MM.1S (cell line): ENCODE measurements at places on chromosomes 5 and 9.

DNA sequence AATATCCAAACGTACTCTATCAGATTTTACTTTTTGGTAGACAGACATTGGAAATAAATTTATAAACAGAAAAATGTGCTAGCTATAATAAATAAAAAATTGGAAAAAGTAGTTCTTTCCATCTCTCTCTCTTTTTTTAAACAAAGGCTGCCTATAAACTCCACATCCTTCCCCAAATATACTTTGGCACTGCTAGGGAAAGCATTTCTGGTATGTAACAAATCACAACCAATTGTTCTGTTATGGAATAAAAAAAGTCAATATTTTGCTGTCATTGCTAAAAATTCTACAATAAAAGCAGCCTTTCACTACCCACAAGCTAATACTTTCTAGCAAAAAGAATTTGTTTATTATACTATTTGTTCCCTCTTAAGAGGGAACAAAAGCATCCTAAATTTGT, 169.2 kb upstream of the TARS1 start:
- DNase-seq = no peak

DNA sequence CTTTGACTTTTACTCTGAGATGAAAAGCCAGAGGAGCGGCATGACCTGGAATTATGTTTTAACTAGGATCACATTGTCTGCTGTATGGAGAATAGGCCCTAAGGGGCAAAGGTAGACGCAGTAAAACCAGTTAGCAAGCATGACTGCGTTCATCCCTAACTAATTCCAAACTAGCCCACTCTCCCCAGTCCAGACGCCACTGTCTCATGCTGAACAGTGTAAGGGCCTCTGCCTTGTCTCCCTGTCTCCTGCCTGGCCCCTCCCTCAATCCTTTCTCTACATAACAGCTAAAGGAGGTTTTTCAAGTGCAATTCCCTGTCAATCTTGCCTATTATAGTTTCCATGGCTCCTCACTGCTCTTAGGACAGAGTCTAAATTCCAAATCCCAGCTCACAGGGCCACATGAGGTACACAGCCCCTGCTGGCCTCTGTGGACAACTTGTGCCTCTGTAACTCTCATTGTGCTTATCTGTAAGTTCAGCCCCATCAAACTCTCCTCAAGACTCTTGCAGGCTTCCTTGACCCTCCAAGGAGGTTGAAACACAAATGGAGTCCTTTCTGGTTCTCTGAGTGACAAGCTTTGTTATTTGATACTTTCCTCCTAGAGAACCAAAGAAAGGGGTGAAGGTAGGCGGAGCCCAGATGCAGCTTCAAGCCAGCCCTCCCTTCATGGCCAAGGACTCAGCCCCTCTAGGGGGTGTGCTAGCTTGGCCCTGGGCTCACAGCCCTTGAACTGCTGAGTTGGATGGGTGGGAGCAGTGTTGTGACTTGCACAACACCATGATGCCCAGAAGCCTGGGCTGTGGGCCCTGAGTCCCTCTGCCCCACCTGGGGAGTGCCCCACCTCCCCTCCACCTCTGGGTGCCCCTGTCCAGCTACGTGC, 16.0 kb upstream of the SLC22A4 start:
- DNase-seq = no peak

GRCh38 chr9:137720571-137721110, 101.8 kb downstream of the EHMT1 start:
- DNase-seq = no peak

GRCh38 chr5:139961435-139962157, 81.5 kb downstream of the NRG2 start:
- no peak for DNase-seq

DNA sequence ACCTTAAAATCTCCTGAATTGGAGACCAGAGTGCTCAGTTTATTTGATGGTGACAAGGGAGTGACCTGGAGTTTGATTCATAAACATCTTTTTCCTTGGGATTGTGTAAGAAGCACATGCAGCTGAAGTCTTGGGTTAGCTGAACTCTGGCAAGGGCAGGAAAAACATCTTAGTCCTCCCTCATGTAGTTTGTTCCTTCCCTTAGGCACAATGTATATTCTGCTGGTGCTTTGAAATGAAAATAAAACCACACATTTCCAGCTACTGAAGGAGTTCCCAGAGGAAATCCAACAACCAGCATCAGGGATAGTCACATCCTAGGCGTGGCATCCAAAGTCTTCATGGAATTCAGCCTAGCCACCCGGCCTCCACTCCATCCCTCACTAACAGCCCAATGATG, 95.2 kb upstream of the PAPPA start:
- DNase-seq = no peak

- no peak for DNase-seq
These were observed 54.6 kb downstream of the LHFPL2 start for GRCh38 chr5:78594021-78594420.

- DNase-seq = no peak
These were observed 20.3 kb downstream of the OSTF1 start for GRCh38 chr9:75108571-75108970.

- DNase-seq = no peak
These were observed 1.0 kb downstream of the FOXE1 start for GRCh38 chr9:97853844-97854695.

- DNase-seq = no peak
These were observed 589.2 kb downstream of the PRR16 start for GRCh38 chr5:121053055-121053985.

- DNase-seq = no peak
These were observed 18.4 kb upstream of the GSN start for GRCh38 chr9:121249563-121249962.

GRCh38 chr5:103101079-103101750, 18.7 kb downstream of the GIN1 start:
- DNase-seq = no peak

GRCh38 chr9:2271426-2271825, 256.3 kb downstream of the SMARCA2 start:
- DNase-seq = no peak

GRCh38 chr5:19795218-19795617, 192.8 kb downstream of the CDH18 start:
- no peak for DNase-seq

GRCh38 chr5:142353071-142353472, 28.3 kb upstream of the SPRY4 start:
- no peak for DNase-seq

DNA sequence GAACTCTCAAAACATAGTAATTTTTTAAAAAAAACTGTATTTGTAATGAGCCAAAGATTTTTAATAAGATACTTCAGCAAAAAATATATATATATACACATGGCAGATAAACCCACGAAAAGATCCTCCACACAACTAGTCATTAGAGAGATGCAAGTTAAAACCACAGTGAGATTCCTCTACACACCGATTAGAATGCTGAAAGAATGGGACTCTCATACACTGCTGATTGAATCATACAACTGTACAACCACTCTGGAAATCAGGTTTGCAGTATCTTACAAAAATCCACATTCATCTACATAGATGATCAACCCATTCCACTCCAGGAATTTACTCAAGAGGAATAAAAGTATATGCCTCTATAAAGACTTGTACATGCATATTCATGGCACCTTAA, 43.7 kb downstream of the RASEF start:
- no peak for DNase-seq

DNA sequence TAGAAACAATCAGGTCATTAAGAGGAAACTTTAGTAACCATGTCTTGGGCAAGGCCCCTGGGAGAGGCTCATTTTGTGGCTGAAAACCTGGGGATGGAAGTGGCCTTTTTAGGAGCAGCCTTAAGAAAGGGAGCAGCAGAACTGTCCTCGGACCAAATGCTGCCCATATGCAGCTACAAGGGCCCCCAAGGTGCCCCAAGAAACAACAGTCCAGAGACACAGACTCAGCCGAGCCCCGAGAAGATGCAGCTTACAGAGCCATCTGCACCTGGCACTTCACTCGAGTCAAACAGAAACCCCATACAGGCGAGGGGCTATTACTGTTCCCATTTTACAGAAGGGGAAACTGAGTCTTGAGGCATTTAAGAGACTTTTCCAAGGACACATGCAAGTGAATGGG, 58.0 kb downstream of the COL23A1 start:
- no peak for DNase-seq

GRCh38 chr9:107976767-107977166, 487.2 kb upstream of the KLF4 start:
- DNase-seq = no peak

GRCh38 chr9:89920131-89920530, 315.3 kb downstream of the GADD45G start:
- DNase-seq = no peak

GRCh38 chr5:106488407-106488806, 1182.3 kb downstream of the EFNA5 start:
- no peak for DNase-seq

- no peak for DNase-seq
These were observed 130.8 kb downstream of the ARHGAP26 start for GRCh38 chr5:142900927-142901326.

DNA sequence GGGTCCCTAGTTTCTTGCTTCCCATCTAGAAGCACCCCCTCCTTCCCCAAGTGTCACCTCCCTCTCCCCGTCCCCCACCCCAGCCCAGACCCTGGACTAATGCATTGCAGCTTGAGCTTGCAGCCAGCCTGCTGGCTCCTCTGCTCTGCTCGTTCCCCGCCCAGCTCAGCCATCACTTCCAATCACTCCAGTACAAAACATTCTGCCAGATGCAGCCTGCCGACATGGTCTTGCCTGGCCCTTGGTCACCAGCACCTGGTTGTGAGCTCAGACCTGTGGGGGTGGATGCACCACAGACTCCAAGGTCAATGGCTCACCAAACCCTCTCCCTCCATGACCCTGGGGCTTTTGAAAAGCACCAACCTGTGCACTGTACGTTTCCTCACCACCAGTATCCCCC, 172.9 kb upstream of the SMIM23 start:
- DNase-seq = no peak

GRCh38 chr9:95778957-95779356, 96.5 kb upstream of the ERCC6L2 start:
- DNase-seq = no peak

DNA sequence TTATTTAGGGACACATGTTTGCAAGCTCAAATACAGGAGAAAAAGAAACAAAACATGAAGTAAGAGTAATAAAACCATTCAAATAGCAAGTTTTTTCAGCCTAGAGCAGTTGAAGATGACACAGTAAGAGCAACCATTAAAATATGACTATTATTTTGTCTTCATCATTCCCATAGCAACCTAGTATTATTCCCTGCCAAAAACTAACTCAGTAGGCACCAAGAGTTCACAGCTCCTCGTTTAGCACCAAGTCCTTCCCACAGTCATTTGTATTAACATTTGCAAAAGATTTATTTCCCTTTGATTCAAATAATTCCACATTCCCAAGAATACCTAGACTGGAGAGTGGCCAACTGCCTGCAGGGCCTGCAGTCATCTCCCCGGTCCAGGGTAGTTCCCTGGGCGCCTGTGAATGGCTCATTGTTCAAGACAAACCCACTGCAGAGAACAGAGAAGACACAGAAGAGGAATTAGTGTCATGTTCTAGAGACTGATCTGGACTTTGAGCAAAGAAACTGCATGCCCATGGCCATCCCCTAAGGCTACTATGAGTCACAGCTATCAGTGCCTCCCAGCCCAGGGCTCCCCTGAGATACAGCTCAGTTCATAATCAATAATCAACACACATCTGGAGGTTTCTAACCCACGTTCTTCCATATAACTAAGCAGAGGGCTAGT, 139.1 kb upstream of the MAP3K1 start:
- DNase-seq = no peak

DNA sequence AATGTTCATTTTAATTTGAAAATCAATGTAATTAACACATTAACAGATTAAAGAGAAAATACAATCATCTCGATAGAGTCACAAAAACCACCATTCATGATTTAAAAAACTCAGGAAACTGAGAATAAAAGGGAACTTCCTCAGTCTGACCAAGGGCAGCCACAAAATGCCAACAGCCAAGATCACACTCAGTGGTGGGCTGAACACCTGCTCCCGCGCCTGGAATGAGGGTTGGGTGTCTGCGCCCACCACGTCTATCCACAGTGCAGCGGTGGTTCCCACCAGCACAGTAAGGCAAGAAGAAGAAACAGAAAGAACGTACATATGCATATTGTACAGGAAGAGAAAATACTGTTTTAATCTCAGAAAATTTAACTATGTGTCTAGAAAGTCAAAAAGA, 11.7 kb upstream of the NSMF start:
- DNase-seq = no peak

DNA sequence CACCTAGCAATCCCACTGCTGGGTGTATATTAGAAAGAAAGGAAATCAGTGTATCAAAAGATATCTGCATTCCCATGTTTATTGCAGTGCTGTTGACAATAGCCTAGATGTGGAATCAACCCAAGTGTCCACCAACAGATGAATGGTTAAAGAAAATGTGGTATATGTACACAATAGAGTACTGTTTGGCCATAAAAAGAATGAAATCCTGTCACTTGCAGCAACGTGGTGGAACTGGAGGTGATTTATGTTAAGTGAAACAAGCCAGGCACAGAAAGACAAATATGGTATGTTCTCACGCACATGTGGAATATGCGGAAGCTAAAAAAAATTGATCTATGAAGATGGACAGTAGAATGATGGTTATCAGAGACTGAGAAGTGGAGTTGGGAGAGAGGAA, 221.6 kb upstream of the DAP start:
- DNase-seq = no peak

DNA sequence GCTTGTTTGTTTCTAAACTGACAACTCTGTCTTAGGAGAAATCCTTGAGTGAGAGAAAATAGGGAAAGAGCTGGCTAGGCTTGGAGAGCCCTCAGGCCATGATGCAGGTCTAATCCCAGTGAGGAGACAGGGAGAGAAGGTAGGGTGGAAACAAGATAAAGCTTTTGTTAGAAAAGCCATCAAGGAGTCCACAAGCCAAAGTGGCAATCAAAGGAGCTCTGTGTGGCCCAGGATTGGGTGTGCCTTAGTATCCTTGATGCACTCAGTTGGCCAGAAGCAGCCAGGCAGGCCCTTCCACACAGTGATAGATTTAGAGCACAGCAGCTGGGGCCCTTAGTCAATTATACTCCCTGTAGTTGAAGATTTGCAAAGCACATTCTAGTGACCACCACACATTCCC, 73.9 kb downstream of the ALDH7A1 start:
- no peak for DNase-seq

DNA sequence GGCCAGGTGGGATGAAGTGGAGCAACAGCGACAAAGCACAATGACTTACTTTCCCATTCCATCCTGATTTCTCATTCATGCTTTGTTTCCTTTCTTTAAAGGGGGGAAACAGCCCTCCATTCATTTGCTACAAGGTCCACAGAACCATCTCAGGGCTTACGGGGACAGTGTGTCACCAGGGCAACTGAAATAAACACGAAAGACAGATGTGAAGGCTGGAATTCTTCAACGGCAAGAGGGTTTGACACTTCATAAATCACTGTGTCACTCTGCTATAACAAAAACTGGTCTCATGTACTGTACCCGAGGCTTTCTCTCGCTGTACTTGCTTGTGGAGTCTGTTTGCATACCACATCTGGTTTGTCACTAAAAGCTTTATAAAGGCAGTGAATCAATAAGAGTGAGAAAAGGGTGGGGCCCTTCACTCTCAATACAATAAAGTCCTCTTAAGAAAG, 150.8 kb downstream of the EFNA5 start:
- DNase-seq = no peak

- peak; percentile 77 for DNase-seq
These were observed 176.9 kb upstream of the WWC1 start for GRCh38 chr5:168114444-168115017.

GRCh38 chr5:90985341-90985740, 397.8 kb downstream of the ARRDC3 start:
- DNase-seq = no peak
